ENCODE measurements at places on chromosomes 7 and 10.

GRCh38 chr7:83832009-83832408 lies 183.1 kb upstream of the SEMA3E start:
- no peak for DNase-seq

- peak; percentile 88 for DNase-seq
Measured at GRCh38 chr10:112379635-112380296, 5.8 kb downstream of the ACSL5 start.

- DNase-seq = peak; percentile 71
Measured at GRCh38 chr7:108211382-108212201, 81.4 kb upstream of the LAMB4 start.

DNA sequence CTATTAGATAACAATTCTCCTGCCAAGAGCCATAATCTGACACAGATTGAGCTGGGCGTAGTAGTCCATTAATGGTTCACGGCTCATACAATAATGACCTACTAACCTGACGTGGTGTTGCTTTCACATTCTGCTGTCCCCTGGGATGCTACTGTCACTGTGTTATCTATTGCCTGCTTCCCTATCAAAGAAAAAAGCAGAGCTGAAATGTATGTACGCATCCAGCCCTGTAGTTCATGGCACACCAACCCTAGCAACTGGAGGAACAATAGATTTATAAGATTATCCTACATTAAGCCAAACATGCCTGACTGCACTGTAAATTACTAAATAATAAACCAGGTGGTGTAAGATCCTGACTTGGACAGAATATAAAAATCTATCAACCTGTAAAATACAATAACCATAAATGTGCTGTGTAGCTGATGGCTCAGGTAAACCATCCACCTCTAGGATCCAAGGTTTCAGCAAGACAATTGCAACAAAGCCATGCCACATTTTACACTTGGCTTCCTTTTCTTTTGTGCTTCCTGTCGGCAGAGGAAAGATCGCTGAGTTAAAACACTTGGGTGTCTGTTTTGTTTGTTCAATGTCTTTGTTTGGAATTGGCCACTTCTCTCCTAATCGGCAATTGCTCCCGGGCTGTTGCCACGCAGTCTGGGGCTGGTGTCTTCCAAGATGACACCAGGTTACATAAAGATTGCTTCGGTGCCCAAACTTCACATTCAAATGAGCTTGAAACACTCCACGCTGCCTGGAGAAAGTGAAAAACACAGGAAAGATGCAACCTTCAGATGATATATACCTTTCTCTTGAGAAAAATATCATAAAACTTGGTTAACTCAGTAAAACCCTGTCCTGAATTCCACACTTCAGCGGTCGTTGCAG lies 143.9 kb upstream of the MGMT start:
- no peak for DNase-seq

- DNase-seq = no peak
Measured at GRCh38 chr7:107854454-107854853, 36.5 kb upstream of the DLD start.

- no peak for DNase-seq
Measured at GRCh38 chr10:89419548-89419947, 5.2 kb downstream of the IFIT5 start.

DNA sequence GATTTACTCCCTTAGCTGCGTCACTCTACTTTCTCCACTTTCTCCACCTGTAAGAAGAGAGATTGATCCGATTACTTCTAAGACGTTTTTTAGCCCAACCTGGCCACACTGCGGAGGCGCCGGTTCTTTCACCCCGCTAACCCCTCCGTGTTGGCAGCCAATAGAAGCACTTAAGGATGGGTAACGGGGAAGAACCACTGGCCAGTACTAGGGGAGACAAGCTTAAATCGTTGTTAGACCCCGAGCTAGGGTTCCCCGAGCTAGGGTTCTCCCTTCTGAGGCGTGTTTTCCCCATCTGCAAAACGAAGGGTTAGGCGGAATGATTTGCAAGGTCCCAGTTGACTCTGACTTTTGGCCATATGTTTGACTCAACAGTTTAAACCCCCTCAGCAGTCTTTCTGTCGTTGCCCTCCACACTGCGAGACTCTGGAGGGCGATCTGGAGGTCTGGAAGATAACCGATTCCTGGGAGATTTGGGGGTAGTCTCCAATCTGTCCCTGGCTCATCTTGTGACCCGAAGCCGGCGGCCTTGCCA lies 644 bp downstream of the UMAD1 start:
- DNase-seq = peak; percentile 58

- no peak for DNase-seq
Measured at GRCh38 chr7:88226886-88227516, 7.2 kb upstream of the SRI start.

DNA sequence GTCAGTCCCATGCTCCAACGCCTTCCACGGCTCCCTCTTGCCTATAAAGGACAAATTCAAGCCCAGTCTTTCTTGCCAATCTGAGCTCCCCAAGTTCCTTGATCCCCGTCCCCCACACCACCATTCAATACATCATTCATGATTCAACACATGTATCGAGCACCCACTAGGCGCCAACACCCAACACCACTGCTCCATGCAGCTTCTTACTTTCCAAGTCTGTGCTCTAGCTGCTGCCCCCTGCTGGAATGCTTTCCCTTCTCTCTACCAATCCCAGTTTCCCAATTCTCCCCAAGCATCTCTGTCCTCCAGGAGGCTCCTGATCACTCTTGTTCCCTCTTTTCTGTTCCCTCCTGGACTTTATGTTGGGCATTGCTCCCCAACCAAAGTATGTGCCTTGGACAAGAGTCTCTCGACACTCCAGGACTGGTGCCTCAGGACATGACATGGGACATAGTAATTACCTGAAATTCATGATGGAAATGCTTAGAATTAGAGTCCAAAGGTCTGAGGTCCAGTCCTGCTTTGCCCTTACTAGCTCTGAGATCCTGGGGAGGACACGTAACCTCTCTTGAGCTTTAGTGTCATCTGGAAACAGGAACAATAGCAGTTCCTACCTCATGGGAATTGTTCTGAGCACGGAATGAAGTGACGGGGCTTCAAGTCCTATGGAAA lies 172.7 kb downstream of the NEURL1 start:
- no peak for DNase-seq

DNA sequence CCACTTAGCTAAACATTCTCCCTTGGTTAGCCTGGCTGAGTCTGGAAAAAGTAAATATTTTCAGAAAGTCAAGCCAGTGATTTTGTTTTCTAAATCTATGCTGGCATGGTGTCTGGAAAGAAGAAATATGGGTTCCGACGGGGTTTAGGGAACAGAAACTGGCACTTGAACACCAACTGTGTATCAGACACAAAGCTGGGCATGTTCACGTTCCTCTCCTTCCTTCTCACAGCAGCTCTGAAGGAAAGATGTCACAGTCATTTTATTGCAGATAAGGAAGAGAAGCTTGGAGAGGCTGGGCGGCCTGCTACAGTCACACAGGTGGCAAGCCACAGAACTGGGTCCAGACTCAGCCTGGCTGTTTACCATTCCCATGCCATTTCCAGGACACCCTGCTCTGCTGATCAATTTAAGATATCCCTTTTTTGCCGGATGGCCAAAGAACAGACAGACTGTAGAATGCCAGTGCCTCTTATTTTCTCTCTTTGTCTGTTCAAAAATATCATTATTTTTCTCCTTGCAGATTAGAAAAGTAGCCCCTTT lies 118.8 kb downstream of the HERPUD2 start:
- DNase-seq = no peak

- no peak for DNase-seq
Measured at GRCh38 chr7:78499283-78499682, 700.7 kb downstream of the PHTF2 start.

DNA sequence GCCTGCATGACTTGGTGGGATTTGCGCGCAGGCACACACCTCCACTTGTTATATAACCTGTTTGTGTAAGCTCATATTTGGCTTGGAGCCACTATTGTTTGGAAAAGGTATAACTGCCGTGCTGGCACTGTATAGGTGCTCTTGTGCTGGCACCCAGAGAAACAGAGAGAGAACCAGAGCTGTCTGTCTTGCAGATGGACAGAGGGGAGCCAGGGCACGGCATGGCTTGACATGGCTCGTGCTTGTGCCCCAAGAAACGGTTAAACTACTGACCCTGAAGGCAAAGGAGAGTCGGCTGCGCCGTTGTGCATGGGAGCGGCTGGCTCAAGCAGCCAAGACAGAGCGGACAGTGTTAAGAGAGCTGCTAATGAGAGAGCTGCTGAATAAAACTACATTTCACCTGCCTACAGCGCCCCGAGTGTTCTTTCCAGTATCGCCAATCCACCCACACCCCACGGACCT lies 23.2 kb downstream of the RAPGEF5 start:
- DNase-seq = no peak

- no peak for DNase-seq
Measured at GRCh38 chr7:86094166-86094669, 549.5 kb upstream of the GRM3 start.

GRCh38 chr7:27105301-27106031 lies 3.0 kb upstream of the HOXA2 start:
- DNase-seq = no peak

GRCh38 chr10:117899181-117899683 lies 147.5 kb downstream of the RAB11FIP2 start:
- no peak for DNase-seq
